ENCODE measurements at places on chromosomes 3 and 15.
A peak's percentile ranks its signal among the peaks of the same experiment; 100 is the strongest.

DNA sequence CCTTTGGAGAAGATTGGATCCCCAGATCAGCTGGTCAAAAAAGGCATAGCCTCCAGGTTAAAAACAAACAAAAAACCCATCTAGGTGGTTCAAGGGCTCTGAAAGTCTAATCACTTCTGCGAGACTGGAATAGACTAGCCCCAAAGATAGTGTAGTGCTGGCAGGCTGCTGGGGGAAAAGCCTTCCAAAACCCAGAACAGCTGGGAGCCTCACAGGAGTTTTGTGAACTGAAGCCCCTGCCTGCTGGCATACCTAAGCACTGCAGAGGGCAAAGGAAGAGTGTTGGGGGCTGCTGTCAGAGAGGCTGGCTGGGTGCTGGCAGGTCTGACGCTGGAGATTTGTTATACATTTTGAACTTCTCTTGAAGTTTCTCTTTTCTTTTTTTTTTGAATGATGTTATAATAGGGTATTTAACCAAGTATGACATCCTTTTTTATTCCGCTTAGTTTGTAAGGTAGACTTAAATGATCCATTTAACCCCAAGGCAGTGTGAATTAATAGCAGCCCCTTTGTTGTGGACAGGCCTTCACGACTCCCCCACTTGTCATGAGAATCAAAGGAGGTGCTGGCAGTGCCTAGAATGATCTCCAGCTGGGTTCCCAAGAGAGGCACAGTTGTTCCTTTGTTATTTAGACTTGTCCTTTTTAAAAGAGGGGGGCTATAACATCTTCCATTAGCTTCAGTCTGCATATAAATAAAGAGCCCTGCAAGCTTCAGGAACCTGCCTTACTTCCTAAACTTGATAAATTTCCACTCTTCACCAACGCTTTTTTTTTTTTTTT lies 53.9 kb downstream of the CRTC3 start:
- no peak for DNase-seq

GRCh38 chr3:93867425-93867824 lies 106.3 kb downstream of the PROS1 start:
- no peak for DNase-seq

- peak; percentile 62 for DNase-seq
Measured at GRCh38 chr3:16467393-16467792, 46.1 kb downstream of the RFTN1 start.

DNA sequence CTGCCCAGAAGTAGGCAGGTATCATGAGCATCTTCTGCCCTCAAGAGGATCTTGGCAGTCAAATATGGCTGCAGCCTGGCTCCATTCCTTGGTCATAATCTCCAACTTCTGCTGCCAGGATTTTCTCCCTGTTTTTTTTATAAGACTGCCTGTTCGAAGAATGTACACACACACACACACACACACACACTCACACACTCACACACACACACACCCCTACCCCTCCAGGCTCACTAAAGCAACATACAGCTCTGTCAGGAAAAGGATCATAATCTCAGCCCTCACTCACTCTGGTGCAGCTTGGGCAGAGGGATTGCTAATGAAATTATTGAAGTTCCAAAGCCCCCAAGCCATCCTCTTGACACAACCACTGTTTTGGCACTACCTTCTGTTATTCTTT lies 129.2 kb upstream of the BFSP2 start:
- DNase-seq, result no peak

GRCh38 chr3:23600167-23600871 lies 205.4 kb upstream of the UBE2E1 start:
- no peak for DNase-seq

GRCh38 chr3:134473868-134474546 lies 11.8 kb downstream of the ANAPC13 start:
- DNase-seq, result peak; percentile 83

DNA sequence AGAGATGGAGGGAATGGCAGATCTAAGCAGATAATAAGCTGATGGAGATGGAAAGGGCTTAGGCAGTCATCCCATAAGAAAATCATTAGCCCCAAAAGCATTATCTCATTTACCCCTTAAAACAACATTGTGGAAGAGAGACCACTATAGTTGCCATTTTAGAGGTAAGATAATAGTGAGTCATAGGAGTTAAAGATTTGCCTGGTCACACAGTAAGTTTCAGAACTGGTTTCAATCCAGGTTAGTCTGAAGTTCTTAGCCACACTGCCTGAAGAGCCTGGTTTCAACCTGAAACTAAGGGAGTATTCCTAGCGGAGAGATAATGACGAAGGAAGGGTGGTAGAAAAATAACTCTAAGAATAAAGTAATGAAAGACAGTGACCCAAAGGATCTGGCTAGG lies 13.0 kb upstream of the UBR1 start:
- no peak for DNase-seq
